ENCODE measurements at places on chromosomes 6 and 20.

- DNase-seq, result no peak
Measured at GRCh38 chr6:6179858-6180623, 140.4 kb downstream of the F13A1 start.

DNA sequence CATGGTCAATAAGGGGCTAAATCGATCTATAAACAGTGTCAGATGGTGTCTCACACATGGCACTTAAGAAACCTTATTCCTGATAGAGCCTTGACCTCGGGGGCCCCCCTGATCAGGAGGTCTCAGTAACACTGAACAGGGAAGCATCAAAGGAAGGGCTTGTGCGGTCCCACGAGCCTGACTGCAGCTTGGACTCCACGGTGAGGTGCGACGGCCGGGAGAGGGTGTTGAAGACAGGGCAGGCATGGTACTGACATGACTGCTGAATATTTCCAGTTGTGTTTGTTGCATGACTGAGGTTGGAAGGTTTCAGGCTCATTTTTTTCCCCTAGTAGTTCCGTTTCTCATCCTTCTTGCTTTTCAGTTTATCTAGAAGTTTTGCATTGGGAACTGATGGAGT lies 107.1 kb upstream of the JAG1 start:
- DNase-seq, result no peak

- DNase-seq, result no peak
Measured at GRCh38 chr6:14294270-14294951, 176.8 kb downstream of the CD83 start.

DNA sequence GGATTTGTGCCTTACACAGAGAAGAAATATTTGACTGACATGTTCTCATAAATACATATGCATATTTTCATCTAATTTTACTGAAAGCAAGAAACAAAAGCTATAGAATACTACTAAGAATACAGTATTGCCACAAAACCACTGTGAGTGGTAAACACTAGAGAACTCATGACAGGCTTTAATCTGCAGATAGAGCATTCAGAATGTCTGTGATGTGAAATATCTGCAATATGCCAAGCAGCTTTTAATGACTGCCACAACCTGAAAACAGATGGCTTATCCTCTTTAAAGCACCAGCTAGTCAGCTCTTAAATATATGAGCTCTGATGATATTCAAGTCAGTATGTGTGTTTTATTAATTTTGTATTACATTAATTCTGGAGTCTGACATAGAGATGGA lies 3.4 kb downstream of the NAPB start:
- DNase-seq, result no peak

- DNase-seq, result no peak
Measured at GRCh38 chr20:62422636-62423325, 4.6 kb downstream of the RBBP8NL start.

- DNase-seq, result no peak
Measured at GRCh38 chr6:1724616-1725015, 114.9 kb downstream of the FOXC1 start.

GRCh38 chr20:47356526-47357295 lies at the start of gene ZMYND8:
Gene ZMYND8 (minus strand): TSS chr20:47356699. CDS start chr20:47356670, 29 bp downstream.
- DNase-seq, result peak; percentile 64

- no peak for DNase-seq
Measured at GRCh38 chr6:25399885-25400284, 120.7 kb downstream of the CARMIL1 start.

- no peak for DNase-seq
Measured at GRCh38 chr20:34318609-34319443, 15.7 kb upstream of the AHCY start.

GRCh38 chr20:48858075-48858790 lies 30.4 kb upstream of the PREX1 start:
- no peak for DNase-seq

DNA sequence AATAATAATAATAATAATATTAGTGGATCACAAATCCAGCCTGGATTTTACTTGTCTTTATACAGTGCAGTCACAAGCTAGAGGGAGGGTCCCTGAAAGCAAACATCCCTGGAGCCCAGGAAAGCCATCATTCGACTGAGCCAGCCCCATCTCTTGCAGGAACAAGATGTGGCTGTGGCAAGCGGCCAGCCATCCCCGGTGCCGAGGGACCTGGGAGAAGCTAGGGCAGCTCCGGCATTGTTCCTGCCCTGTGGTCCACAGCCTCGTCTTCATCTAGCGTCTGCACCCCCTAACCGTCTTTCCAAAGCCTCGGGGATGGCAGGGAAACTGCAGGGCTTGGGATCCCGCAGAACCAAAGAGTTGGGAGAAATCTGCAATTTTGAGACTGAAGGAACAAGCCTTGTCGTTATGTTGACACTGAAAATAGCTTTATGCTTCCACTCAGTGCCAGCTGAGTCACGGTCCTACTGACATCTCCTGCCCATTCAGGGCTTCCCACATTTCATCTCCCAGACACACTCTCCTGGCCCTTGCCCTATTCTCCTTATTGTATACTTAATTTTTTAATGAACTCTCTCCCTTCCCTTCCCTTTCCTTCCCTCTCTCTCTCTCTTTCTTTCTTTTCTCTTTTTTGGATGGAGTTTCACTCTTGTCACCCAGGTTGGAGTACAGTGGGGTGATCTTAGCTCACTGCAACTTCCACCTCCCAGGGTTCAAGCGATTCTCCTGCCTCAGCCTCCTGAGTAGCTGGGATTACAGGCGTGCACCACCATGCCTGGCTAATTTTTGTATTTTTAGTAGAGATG lies 62.5 kb upstream of the ZNFX1 start:
- no peak for DNase-seq

DNA sequence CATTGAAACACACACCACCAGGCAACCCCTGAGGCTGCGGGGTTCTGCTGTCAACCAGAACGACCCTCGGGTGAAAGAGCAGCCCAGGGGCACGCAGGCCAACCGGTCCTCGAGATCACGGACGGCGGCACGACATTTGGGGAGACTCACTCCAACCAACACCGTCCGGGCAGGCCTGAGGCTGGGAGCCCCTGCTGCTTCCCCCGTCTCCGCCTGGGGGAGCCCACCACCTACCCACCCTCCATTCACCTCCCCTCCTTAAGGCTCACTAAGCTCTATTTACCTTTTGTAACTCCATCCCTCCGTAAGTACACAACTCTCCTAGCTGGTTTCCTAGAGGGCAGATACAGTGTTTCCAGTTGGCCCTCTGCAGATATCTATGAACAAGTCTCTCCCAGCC lies 971.3 kb upstream of the DEFB115 start:
- no peak for DNase-seq

DNA sequence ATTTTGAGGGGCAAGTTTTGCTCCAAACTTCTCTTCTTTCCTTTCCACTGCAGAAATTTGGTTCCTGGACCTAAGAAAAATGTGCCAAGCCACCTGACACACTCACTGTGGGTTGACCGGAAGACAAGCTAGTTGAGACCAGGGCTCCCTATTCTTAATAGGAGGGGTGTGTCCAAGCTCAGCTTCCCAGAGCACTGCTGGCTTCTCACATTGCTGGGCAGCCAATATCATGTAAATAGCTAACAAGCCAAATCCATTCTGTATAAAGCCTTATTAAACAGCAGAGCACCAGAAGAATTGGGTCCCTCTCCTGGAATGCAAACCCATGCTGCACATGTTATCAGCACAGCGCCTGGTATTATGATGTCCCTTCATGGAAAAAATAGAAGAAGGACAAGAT lies 17.0 kb upstream of the SAMD3 start:
- no peak for DNase-seq

DNA sequence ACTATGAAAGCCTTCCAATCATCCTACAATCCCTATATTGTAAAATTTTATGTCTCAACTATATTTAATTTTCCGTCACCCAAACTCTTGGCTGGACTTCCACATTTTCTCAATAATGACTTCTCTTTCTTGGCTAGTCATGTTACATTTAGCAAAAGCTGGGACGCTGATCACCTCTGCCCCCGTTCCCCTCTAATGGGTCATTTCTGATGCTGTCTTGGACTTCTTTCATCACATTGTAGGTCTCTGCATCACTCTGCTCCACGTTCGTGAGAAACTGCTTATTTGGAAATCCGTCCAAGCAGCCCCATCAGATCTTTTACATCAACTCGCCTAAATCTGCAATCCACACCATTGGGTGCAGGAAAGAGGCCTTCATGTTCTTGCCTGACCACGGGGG lies 203.8 kb downstream of the MYLK4 start:
- no peak for DNase-seq

- no peak for DNase-seq
Measured at GRCh38 chr6:41759905-41760579, 12.8 kb upstream of the PGC start.

- DNase-seq, result no peak
Measured at GRCh38 chr20:45630371-45630770, 713 bp downstream of the WFDC9 start.

- no peak for DNase-seq
Measured at GRCh38 chr20:46352370-46352938, 44.2 kb upstream of the CDH22 start.

GRCh38 chr6:170129691-170130171 lies 161.1 kb downstream of the DLL1 start:
- no peak for DNase-seq

- no peak for DNase-seq
Measured at GRCh38 chr6:13831615-13832014, 17.3 kb upstream of the MCUR1 start.

- no peak for DNase-seq
Measured at GRCh38 chr6:9744119-9744518, 670.8 kb downstream of the TFAP2A start.

DNA sequence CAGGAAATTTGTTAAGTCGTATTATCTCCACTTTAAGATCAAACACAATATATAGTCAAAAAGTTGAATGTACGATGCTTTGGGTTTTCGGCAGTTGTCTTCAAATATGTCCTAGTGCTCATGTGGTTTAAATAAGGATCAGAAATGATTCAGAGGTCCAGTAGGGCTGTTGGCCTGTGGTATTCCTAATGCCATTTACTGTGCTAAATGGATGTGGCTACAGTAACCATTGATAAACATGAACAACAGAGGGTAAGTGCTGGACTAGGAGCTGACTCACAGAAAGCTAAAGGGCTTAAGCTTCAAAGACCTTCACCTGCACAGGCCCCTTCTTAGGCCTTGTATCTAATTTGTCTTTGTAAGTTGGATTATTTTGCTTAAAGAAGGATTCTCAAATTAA lies 80.5 kb upstream of the TPD52L1 start:
- no peak for DNase-seq

DNA sequence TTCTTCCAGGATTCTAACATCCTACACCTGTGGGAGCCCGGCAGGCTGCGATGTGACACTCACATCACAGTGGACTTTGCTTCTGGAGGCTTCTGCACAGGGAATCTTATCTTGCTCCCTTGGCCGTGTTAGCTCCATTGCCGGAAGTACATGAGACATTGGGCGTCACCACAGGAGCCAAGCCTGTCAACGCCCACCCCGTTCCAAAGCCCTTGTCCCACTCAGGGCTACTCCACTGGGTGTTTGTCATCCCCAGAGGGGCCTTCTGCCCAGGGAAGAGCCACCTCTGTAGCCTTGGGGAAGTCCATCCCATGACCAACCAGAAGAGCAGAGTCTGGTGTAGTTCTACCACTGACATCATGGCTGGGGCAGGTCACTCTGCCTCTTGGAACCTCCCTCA lies 1.7 kb downstream of the RAB44 start:
- no peak for DNase-seq

- no peak for DNase-seq
Measured at GRCh38 chr6:116208056-116208785, 45.7 kb downstream of the TSPYL4 start.

GRCh38 chr20:3067139-3068014 lies 4.0 kb upstream of the OXT start:
- DNase-seq, result no peak

DNA sequence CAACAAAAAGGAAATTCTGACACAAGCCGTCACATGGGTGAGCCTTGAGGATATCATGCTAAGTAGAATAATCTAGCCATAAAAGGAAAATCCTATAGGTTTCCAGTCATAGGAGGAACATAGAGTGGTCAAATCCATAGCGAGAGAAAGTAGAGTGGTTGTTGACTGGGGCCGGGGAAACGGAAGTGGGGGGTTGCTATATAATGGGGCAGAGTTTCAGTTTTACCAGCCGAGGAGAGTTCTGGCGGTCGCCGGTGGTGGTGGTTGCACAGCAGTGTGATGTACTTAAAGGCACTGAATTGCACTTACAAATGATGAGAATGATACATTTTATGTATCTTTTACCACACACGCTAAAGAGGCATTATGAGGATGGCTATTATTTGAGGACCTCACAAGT lies 4.9 kb downstream of the GPR31 start:
- DNase-seq, result no peak

GRCh38 chr20:61569825-61570224 lies 317.8 kb downstream of the CDH4 start:
- DNase-seq, result no peak

DNA sequence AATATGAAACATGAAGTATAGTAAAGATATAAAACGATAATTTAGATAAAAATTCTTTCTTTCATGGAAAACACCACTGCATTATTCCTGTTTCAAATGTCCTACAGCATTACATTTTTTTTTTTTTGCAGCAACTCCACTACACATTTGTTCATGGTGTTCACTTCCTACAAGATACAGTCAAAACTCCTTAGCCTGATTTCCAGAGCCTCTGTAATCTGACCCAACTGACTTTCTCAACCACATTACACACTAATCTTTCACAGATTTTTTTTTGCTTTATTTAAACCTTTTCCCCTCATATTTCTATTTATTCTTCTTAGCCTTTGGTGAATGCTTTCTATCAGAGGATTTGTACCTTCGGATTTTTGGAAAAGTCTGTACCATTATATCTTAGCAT lies 176.5 kb upstream of the PDE7B start:
- no peak for DNase-seq

DNA sequence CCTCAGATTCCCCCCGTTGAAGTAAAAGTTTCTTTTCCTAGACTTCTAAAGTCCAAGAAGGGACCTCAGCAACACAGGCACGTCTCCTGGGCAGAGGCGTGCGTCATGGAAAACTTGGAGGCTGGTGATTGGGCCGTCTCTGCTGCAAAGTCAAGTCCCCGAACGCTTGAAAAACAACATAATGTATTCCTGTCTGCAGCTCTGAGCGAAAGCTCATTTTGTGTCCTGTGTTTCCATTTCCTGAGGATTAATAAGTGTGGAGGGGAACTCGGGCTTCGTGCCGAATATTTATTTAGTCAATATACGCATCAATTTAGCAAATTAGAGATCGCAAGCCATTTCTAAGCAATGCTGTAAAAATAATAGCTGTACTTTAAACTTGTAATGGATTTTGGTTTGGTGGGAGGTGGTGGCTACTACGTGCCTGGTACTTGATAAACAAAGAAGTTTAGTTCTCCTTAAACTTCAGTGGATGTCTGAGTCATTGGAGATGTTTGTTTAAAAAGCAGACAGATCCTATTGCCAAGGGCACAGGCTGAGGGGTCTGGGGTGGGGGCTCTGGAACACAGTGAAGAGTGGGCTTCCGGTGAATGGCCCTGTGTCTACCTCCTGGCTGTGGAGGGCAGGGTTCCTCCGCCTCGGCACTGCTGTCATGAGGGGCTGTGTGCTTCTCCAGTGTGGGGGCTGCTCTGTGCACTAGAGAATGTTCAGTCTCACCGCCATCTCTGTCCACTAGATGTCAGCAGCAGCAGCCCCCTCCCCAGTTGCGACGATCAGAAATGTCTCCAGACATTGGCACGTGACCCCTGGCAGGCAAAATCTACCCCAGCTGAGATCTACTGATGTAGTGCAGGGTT lies 21.8 kb downstream of the PCK1 start:
- no peak for DNase-seq

GRCh38 chr6:166900956-166901607 lies 55.3 kb downstream of the RNASET2 start:
- no peak for DNase-seq

- no peak for DNase-seq
Measured at GRCh38 chr6:87798393-87799278, 96.6 kb upstream of the AKIRIN2 start.

- no peak for DNase-seq
Measured at GRCh38 chr20:36497856-36498255, 43.5 kb upstream of the MYL9 start.

GRCh38 chr6:50706575-50706974 lies 6.8 kb upstream of the TFAP2D start:
- no peak for DNase-seq

Measured in GM12892 (cell line).